NCI-H2081 (cell line): ENCODE measurements at places on chromosomes 3 and 15.
A peak's percentile ranks its signal among the peaks of the same experiment; 100 is the strongest.

DNA sequence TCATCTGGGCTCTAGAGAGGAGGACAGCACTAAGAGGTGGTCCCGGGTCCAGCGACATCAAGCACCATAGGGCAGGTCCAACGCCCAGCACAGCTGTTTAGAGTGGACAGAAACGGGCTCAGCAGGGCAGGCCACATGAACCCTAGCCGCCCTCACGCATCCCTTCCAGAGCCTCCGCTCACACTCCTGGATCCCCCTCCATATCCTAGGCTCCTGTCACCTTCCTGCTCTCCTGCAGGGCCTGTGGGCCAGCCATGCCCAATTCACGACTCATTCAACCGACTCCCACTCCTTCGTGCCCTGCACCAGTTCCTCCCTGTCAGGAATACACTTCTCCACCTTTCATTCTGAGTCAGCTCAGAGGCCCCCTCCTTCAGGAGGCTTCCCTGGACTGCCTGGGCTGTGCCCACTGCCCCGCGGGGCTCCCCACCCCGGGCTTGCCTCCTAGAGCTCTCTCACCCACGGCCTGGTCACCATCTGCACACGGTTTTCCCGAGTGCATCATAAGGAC, 90.2 kb downstream of the LINGO1 start:
- no peak for DNase-seq

GRCh38 chr15:62612771-62613170, 429.8 kb upstream of the TPM1 start:
- DNase-seq: no peak

DNA sequence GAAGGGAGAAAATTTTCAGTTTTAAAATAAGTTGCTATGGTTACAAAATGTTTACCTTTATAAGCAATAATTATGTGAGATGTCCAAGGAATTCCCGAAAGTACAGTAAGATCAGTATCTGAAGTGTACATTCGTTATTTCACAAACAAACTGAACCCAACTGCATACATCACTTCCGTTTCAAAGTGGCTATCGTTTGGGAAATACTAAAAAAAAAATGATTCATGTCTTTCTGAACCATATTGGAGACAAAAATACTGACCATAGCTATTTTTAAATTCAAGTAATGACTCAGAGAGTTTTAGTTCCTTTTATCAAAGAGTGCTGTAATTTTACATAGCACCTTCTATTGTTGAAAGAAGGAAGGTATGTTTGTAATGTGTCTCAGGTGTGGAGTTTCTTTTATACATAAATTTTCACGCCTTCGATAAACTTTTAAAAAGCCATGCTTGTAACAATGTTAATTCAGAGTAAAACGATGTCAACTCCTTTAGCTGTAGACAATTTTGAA, 8.0 kb upstream of the ANKRD28 start:
- DNase-seq: no peak

GRCh38 chr3:170132335-170132734, 49.2 kb downstream of the PHC3 start:
- DNase-seq: no peak

GRCh38 chr3:116614795-116615362, 94.7 kb upstream of the TUSC7 start:
- DNase-seq: peak; percentile 11

- no peak for DNase-seq
These were observed 39.8 kb downstream of the TUSC7 start for GRCh38 chr3:116749388-116749787.

DNA sequence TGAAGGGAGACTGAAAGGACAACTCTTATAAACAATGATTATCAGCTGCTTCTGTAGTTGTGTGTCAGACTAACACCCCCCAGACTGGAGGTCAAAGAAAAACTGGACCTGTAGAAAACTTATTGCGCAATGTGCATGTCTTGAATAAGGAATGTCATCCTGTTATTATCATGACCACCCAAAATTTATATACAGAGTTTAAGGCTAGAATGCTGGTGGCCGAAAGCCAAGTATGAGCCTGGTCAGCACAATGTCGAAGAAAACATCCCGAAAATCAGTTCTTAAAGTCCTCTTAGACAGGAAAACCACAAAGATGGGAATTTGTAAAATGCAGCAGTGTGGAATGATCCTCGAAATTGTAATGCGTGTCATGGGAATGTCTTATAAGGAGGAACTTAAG, 29.3 kb downstream of the RFTN1 start:
- DNase-seq: no peak

DNA sequence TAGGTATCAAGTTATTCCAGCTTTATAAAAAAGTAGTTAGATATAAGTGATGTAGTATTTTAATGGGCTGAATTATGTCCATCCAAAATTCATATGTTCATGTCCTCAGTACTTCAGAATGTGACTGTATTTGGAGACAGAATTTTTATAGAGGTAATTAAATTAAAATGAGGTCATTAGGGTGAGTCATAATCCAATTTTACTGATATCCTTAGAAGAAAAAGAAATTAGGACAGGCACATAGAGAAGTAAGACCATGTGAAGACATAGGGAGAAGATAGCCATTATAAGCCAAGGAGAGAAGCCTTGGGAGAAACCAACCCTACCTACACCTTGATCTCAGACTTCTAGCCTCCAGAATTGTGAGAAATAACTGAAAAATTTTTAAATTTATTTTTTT, 30.3 kb downstream of the RAP2B start:
- no peak for DNase-seq

- DNase-seq: no peak
These were observed 113.4 kb downstream of the CD47 start for GRCh38 chr3:107977221-107978130.

GRCh38 chr3:7745711-7746110, 755.9 kb upstream of the LMCD1 start:
- DNase-seq: no peak

DNA sequence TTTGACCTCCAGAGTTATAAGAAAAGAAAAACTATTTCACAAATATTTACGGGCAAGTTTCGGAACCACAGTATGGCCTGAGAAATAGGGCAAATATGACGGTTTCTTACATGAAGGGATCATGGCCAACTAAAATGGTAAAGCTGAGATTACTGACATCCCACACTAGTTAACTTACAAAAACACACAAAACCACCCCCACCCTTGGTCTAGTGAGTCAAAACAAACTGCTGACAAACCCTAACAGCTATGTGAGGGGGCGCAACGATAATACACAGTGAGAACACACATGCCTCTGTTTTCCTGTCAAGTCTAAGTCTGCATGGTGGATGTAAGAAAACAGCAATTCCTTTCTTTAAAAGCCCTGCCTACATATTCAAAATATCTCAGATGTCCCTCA, 32.3 kb downstream of the CBLB start:
- no peak for DNase-seq

GRCh38 chr15:29670266-29670665, 152.0 kb downstream of the TJP1 start:
- no peak for DNase-seq

DNA sequence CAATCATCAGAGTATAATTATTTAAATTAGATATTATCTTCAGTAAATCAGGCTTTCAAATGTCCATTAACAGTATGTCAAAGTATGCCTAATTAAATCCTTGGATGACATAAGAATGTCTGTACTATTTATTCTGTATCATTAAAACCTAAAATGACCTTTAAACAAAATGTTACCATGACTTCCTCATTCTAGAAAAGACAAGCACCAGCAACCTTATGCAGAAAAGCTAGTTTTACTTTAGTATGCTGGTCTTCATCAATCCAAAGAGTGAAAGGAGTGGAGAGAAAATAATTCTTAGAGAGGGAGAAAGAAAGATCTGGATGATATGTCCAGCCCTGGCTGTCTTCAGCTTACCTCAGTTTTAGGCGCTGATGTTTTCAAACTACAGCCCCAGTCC, 140.1 kb upstream of the UBE2E2 start:
- DNase-seq: no peak

DNA sequence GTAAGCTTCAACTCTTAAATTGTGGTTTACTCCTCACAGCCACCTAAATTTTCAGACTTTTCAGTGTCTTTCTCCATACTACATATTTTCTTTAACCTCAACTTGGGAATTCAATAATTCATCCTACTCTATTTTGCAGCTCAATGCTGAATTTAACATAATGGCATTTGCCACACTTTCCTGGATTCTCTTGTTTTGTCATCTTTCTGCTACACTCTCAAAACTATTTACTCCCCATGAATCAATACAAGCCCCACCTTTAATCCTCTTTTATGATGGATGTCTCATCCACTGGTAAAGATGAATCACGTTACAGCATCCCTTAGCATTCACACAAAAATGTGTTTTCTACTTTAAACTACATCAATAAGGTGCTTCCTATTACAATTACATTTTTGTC, 19.6 kb upstream of the CHMP2B start:
- no peak for DNase-seq

- DNase-seq: no peak
These were observed 21.5 kb downstream of the TJP1 start for GRCh38 chr15:29800491-29801366.

GRCh38 chr3:57168151-57168550, 3.0 kb upstream of the IL17RD start:
- DNase-seq: no peak

GRCh38 chr3:16520241-16520969, 6.9 kb upstream of the RFTN1 start:
- DNase-seq: no peak

DNA sequence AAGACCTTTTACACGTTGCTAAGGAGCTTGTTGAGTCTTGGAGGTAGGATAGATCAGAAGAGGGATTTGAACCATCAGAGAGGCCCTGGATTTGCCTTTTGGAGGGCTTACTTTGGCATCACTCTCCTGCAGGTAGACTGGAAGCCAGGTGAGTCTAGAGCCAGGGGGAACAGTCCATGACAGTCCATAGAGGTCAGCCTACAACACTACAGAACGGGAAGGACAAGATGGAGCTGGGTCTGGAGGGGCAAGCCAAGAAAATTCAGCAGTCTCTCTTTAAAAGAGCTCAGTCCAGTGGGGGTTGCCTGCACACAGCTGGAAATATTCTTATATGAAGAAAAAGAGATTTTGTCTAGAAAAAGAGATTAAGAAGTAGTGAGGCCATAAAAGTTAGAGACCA, 60.7 kb downstream of the HHLA2 start:
- no peak for DNase-seq

DNA sequence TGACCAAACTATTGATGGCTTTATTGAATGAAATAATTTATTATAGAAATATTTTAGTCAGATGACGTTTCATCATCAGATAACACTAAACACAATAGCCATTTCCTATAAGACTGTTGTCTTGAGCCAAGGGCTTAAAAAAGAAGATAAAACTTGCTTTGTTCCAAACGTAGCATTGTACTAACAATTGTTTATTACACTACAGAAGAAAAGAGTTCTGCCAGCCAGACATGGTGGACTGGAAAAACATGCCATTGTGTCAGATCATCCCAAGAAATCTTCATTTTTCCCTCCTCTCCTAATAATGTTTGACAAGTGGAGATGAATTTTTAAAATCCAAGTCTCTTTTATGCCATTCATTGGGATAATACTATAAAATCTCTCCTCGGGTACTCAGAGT, 203.3 kb downstream of the CDIN1 start:
- DNase-seq: no peak

DNA sequence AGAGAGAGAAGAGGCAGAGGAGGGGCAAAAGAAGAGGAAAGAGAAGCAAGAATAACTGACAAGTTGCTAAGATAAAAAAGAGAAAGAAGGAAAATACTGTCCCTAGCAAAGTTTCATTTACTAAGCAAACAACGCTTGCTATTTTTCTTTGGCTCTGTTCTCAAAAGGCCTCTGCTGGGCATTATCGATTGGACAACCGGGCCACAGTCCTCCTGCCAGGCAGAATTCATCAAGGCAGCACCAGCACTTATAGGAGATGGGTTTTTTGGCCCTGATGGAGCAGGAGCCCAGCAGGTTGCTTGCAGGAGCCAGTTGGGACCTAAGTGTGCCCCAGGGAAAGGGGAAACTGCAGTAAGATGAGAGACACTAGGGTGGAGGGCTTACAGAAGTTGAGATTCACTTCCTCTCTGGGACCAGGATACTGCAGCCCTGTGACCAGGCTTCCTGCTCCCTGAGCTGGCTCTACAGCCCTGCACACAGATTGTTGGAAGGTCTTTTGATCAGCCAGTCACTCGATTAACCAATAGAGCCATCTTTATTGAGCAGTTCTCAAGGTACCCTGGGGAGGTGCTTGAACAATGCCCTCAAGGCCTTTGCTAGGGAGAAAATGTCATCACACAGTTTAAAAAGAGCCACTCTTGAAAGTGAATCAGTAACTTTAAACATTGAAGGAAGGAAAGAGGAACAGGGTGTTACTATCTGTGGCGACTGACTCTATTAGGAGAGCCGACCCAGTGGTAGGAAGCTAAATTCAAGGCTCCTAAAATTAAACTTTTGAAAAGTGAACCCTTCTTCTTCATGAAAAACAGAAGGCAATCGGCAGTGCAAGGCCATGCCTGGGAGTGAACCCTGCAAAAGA, 28.8 kb upstream of the GLCE start:
- DNase-seq: no peak

DNA sequence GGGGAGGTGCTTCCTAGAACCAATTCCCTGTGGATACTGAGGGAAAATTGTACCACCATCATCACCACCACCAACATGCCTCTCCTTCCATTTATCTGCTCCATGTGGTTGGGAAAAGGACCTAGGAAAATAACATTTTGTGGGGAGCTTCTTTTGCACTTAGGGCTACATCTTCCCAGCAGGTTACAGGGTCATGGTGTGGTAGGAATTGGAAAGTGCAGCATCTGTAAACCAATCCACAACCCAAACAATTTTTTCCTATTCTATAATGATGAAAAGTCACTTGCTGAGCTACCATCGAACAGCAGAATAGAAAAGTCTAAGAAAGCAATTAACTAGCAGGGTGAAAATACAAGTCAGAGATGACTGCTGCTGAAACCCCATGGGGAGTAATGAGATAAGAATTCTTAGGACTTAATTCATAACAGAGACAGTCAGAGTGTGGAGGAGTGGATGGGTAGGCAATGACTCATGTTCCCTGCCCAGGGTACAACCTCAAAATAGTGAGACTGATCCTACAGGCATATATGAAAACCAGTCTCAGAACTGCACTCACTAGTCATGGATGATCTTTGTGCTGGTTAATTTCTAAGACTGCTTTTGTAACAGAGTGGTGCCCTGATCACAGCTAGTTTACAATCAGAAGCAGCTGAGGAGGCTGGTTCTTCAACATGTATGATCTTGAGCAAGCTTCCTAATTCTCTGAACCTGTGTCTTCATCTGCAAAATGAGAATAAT, 38.1 kb upstream of the LEKR1 start:
- DNase-seq: no peak

DNA sequence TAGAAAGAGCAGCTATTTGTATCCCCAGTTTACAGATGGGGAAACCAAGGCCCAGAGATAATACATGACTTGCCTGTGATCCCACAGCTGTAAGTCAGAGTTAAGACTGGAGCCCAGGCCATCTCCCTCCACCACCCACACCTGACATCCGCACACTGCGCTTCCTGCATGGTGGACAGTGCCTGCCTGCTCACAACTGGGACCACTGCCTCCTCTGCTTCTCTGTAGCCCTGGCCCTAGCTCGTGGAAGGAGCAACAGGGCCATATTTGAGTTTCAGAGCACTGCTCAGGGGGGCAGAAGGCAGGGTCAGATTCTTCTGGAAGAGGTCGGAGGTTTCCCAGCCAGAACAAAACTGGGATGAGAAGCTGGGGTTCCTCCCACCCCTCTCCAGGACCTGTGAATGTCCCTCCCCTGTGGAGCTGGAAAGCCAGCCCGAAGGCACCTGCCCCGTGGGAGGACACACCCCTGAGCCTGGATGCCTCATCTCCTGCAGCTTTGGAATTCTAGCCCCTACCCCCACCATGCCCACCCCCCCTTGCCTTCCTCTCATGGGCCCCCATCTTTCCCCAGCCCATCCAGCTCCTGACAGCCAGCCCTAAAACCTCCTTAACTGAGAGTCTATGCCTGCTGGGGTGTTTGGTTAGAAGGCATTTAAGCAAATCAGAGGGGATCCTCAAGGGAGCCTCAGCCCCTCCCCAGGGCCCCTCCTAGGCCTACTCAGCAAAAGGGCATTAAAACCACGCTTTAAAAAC, 100.1 kb downstream of the TPRA1 start:
- no peak for DNase-seq
